Endodermal cell (in vitro differentiated cells): ENCODE measurements at places on chromosomes 12 and 14. TPM values are rescaled to one million over a fixed set of nuclear protein-coding genes. Genes with fewer than 3 reads are reported as not detected.

DNA sequence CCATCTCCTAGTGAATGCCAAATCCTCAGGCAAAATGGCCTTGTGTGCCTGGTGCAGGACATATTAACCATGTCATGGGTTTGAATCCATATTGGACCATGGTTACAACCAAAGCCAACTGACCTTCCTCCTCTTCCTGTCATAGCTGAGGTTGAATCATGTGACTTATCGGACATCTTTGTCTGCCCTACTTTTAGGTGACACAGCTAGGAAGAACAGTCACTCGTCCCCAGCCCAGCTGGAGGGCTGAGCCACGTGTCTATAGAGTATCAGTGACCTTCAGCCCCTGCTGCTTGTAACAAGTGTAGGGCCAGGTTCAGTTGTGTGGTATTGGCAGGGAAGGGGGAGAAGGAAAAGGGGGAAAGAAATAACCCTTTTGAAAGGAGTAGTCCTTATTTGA, 225.2 kb downstream of the KTN1 start:
- DNase-seq = no peak
- no peaks in the 10 kb centered on the region for H3K4me1 ChIP-seq
- no peaks in the 10 kb centered on the region for H3K36me3 ChIP-seq
- no peak overlapping the region for H3K4me3 ChIP-seq
- no peak overlapping the region for H3K27ac ChIP-seq

- no peak for DNase-seq
- no peaks in the 10 kb centered on the region for H3K36me3 ChIP-seq
- no peaks in the 10 kb centered on the region for H3K4me1 ChIP-seq
- H3K27me3 ChIP-seq = peaks cover 21% of the 10 kb centered on the region
Observed at GRCh38 chr12:131362291-131363211, 348.3 kb upstream of the SFSWAP start.

- peaks cover 8% of the 10 kb centered on the region for H3K4me1 ChIP-seq
- no peaks in the 10 kb centered on the region for H3K27me3 ChIP-seq
- H3K27ac ChIP-seq = no peak overlapping the region
- H3K36me3 ChIP-seq = peaks cover 25% of the 10 kb centered on the region
- peak overlapping the region; percentile 97 for H3K4me3 ChIP-seq
- peak; percentile 16 for DNase-seq
Observed at GRCh38 chr12:112105891-112106290, 2.7 kb downstream of the NAA25 start.

DNA sequence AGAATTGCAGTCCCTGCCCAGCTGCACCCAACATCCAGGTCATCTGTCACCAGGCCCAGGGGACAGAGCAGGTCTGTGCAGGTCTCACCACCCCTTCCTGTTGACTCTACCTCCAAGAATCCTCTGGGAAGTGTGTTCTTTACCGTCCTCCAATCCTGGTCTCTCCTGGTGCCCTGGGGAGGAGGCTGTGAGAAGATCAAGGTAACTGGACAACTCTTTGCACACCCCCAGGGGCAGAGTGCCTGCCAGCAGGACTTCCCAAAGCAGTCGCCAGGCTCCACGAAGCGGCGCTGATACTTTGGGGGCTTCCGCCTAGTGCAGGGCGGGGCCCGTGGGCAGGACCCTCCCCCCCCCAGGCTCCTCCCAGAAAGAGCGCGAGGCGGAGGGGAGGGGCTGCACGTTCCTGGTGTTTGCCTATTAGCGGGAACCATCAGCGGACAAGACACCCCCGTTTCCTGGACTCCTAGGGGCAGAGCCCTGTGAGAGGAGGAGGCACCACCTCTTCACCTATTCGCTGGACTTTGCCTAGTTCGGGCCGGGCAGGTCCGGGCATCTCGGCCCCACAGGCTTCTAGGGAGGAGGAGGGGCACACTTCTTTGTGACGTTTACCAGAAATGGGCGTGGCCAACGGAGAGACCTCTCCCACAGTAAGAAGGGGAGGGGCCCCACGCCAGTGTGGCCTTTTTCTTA, 918.0 kb downstream of the AACS start:
- H3K4me3 ChIP-seq = peak overlapping the region; percentile 71
- DNase-seq = peak; percentile 99

The HIGD1C gene
- total RNA-seq = not detected in 2 replicates

- H3K36me3 ChIP-seq = no peaks in the 10 kb centered on the region
- H3K4me1 ChIP-seq = peaks cover 3% of the 10 kb centered on the region
- no peak overlapping the region for H3K4me3 ChIP-seq
- no peak overlapping the region for H3K27ac ChIP-seq
- no peak for DNase-seq
- H3K27me3 ChIP-seq = no peaks in the 10 kb centered on the region
Observed at GRCh38 chr14:63923422-63923752, 70.6 kb downstream of the SYNE2 start.

DNA sequence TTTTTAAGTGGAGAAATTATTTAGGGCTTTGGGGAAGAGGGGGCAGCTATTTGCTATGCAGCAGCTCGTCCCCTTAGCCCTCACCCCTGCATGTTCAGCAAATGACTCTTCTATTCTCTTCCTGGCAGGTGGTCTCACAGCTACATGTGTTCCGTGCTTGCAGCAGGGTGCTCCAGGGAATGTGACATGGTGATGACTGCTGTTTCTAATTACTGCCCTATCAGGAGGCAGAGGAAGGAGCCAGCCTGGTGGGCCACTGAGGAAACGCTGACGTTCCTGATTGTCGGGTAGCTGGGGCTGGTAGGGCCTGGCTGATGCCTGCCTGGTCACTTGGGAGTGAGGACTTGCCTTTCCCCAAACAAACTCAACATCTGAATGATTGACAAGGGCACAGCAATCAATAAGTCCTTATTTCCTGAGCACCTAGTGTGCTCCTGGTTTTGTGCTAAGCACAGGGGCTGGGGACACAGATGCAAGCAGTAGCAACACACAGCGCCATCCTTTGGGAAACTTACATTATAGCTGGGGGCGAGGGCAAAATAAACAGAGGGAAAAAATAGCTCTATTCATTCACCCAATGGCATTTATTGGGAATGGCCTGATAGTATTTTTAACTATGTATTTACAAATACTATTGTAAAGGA, 377.8 kb downstream of the FUT8 start:
- peak; percentile 70 for DNase-seq
- no peaks in the 10 kb centered on the region for H3K36me3 ChIP-seq
- no peak overlapping the region for H3K4me3 ChIP-seq
- no peak overlapping the region for H3K27ac ChIP-seq
- peaks cover 5% of the 10 kb centered on the region for H3K4me1 ChIP-seq

DNA sequence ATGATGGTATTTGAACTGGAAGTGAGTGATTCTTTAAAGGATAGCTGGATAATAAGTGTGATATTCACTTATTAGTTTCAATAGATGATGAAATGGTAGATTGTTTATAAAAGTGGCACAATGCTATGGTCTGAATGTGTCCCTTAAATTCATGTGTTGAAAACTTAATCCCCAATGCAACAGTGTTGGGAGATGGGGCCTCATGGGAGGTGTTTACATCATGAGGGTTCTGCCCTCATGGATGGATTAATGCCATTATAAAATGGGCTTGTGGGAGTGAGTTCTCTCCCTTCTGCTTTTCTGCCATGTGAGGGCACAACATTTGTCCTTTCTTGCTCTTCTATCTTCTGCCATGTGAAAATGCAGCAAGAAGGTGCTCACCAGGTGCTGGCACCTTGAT, 134.0 kb downstream of the SLC38A1 start:
- no peaks in the 10 kb centered on the region for H3K27me3 ChIP-seq
- H3K36me3 ChIP-seq = no peaks in the 10 kb centered on the region
- H3K4me3 ChIP-seq = no peak overlapping the region
- DNase-seq = no peak
- H3K4me1 ChIP-seq = no peaks in the 10 kb centered on the region

The B4GALNT1 gene
- 0.49 to 1.3 TPM (median 0.54 TPM) in 3 replicates for total RNA-seq

DNA sequence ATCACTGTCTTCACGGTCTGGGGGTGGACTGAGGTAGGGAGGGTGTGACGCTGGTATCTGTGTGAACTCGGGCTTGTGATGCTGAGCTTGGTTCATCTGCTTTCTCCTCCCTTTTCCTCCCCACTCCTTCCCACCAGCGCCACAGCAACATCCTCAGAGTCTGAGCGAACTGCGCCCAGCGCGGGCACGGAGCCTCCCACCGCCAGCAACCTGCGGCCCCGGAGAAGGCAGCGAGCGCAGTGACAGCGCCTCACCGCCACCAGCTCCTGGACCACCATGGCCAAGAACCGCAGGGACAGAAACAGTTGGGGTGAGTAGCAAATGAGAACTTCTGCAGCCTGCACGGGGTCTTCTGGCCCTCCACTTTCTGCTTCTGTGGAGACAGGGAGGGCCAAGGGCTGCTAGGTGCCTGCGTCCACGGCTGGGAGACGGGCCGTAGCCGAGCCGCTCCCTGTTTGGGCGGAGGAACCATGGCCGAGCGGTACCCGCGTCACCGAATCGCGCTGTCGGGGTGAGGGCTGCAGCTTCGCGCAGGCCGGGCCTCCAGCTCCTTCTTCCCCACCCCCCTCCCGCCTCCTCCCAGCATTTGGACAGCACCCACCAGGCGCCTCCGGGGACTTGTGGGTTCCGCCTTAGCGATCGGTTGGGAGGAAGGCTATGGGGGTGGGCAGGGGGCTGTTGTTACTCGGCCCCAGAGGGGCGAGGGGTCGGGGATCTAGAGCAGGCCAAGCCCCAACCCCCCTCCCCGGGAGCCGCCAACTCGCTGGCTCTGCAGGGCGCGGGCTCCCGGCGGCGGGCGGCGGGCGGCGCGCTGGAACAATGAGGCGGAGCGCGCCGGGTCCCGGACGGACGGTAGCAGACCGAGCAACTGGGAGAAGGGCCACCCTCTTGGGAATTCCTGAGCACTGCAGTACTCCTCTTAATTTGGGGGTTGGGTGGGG, at the start of gene ATL1:
ATL1 (plus strand) TSS at position 156 of the 941 bp plus-strand sequence; CDS start at position 277, 121 bp downstream.
- peak within 1 kb of the TSS; percentile 73 for H3K27ac ChIP-seq
- H3K4me3 ChIP-seq = peak within 1 kb of the TSS; percentile 85
- no peaks in the 10 kb centered on the region for H3K4me1 ChIP-seq

The KRT74 gene
- not detected in 2 replicates for total RNA-seq

DNA sequence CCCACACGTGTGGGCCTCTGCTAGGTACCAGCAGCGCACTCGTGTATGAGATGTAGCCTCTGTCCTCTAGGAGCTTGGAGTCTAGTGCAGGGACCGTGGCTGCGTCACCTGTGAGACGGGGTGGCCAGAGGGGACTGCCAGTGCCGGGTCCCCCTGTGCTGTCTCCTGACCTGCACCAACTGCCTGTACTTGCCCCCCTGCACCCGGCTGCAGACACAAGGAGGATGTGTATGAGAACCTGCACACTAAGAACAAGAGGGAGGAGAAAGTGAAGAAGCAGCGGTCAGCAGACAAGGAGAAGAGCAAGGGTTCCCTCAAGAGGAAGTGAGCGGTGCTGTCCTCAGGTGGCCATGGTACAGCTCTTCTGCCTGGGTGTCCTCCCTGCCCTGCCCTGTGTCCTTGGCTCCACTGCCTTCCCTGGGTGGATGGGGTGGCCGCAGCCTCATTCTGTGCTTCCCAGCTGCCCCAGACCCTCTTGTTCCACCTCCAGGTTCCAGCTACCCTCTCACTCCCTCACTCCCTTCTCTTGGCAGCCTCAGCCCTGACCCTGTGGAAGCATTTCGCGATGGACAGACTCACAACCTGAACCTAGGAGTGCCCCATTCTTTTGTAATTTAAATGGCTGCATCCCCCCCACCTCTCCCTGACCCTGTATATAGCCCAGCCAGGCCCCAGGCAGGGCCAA, 9.6 kb downstream of the PTPN6 start:
- no peaks in the 10 kb centered on the region for H3K27me3 ChIP-seq
- peak; percentile 73 for DNase-seq
- peak overlapping the region; percentile 8 for H3K27ac ChIP-seq
- H3K4me3 ChIP-seq = no peak overlapping the region

DNA sequence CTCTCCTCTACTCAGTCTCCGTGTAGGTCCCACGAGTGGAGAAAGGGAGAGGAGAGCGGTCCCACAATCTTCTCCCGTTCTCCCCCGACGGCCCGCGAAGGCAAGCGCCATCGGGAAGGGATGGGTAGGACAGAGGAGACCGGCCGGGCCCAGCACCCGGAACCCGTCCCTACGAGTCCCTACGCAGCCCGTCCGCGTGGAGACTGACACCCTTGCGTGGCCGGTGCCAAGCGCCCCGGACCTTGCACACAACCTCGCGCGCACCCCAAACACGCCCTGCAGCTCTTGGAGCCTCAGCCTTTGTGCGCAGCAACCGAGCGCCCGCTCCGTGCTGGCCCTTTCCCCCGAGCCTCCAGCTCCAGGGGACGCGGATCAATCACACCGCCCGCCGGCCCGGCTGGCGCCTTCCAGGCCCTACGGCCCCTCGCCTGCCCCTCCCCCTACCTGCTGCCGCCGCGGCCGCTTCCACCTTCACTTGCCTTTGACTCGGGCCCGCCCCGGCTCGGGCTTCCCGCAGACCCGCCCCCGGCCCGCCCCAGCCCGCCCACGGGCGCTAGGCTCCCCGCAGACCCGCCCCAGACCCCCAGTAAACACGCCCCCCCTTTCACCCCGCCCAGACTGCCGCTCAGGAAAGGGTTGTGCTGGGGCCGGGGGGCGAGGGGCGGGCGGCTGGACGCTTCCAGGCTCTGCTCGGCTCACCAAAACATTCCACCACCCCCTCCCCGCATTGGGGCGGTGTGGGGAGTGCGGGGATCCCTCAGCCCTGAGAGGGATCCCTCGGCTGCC, at the start of gene NDRG2:
NDRG2 (minus strand) TSS at position 477 of the 786 bp plus-strand sequence. CDS start 1,746 bp downstream, outside the sequence.
- peak within 1 kb of the TSS; percentile 81 for H3K4me3 ChIP-seq
- no peaks in the 10 kb centered on the region for H3K36me3 ChIP-seq
- H3K27me3 ChIP-seq = peaks cover 11% of the 10 kb centered on the region
- peak within 1 kb of the TSS; percentile 17 for H3K27ac ChIP-seq

The CCDC77 gene
- total RNA-seq = 34.3 and 39.1 TPM in 2 replicates

GRCh38 chr12:98594050-98594835, 757 bp downstream of the SLC25A3 start:
- peaks cover 42% of the 10 kb centered on the region for H3K36me3 ChIP-seq
- peak overlapping the region; percentile 83 for H3K27ac ChIP-seq
- H3K4me1 ChIP-seq = no peaks in the 10 kb centered on the region
- H3K27me3 ChIP-seq = no peaks in the 10 kb centered on the region
- H3K4me3 ChIP-seq = peak overlapping the region; percentile 91

The ITGB7 gene
- total RNA-seq = 1.4 and 1.8 TPM in 2 replicates

The ACOT6 gene
- total RNA-seq = 0.27 TPM in 1 of 3 replicates, not detected in the others

DNA sequence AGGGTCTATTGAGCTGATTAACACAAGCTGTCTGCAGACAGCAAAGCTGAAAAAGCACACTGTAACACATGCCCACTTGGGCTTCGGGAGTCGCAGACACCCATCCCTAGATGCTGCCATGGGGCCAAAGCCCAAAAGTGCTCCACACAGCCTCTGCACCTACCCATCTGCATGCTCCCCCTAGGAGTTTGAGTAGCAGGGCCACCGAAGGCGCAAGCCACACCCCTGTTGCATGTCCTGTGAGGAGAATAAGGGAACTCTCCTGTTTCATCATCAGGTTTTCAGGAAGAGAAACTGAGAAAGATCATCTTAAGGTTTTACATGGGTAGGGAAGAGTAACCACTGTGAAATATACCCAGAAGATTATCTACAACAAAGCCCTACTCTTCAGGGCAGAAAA, 5.6 kb upstream of the ST8SIA1 start:
- no peaks in the 10 kb centered on the region for H3K27me3 ChIP-seq
- no peak overlapping the region for H3K27ac ChIP-seq
- H3K4me1 ChIP-seq = peaks cover 3% of the 10 kb centered on the region
- DNase-seq = peak; percentile 47
- H3K36me3 ChIP-seq = no peaks in the 10 kb centered on the region

The ETFBKMT gene
- 1.9 and 2.4 TPM in 2 replicates for total RNA-seq

- H3K27ac ChIP-seq = peak overlapping the region; percentile 78
- no peaks in the 10 kb centered on the region for H3K4me1 ChIP-seq
- no peaks in the 10 kb centered on the region for H3K36me3 ChIP-seq
- DNase-seq = no peak
Observed at GRCh38 chr14:66507181-66507721, 696 bp upstream of the GPHN start.

- DNase-seq = peak; percentile 95
- H3K27ac ChIP-seq = no peak overlapping the region
- H3K4me1 ChIP-seq = no peaks in the 10 kb centered on the region
Observed at GRCh38 chr14:22865424-22866405, 5.8 kb upstream of the LRP10 start.
